Ascending aorta (tissue), 2 donors: ENCODE measurements at places on chromosomes 4 and X. TPM values are rescaled to one million over a fixed set of nuclear protein-coding genes. Genes with fewer than 3 reads are reported as not detected.

DNA sequence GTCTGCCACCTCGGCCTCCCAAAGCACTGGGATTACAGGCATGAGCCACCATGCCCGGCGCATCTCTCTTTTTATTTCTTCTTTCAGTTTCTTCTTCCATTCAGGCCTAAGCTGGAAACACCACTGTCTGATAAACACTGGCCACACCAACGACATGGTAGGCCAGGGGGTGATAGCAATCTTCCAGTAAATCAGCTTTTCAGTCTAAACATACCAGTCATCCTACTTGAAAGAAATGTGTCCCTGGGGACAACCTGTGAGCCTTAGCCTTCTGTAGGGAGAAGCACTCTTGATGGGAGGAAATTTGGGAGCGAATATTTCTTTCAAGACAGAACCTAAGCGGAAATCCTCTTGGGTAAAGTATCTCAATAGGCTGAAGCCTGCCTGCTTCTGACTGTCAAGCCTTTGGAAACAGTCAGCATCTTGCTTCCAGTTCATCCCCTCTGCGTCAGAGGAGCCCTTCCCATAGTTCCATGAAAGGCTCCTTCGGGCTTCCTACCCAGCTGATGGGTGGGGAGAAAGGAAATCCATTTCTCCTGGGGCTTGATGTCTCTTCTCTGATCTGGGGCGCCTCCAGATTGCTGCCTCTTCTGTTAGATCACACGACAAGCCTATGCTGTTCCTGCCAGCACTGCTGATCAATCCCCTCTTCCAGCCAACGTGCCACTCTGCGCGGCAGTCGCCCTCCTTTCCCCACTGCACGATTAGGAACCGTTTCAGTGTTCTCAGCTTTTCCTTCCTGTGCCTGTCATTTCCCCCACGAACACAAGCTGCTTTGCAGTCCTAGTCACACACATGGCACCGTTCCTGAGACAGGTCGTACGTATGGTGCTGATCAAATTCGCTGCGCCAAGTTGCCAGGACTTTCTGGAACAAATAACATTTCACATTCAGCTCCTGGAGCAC, 49.5 kb upstream of the CBR4 start:
- no peak overlapping the region for H3K4me3 ChIP-seq
- no peaks in the 10 kb centered on the region for H3K36me3 ChIP-seq
- no peaks in the 10 kb centered on the region for H3K27me3 ChIP-seq
- DNase-seq: peak; percentile 83

DNA sequence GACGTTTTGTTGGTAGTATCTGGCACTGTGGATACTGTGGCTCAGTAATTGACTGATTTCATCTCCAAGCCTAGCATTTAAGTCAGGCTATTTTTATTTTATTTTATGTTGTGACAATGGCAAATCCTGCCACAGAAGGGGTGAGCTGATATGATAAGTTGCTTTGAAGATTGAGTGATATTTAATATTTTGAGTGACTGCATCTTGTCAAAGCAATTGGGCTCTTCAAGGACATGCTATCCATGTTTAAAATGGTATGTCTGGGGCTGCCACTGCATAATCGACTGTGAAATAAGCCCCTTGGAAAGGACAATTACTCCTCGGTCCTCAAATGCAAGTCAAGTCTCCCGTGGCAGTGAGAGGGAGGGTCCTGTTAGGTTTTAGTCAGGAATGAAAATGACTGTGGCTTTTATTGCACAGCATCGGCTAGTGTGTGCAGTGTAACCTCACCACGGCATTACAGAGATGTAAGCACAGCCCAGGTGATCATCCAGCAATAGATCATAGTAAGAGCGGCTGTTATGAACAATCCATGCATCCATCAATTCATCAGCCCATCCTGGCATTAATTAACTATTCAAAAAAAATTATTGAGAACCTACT, 178.2 kb downstream of the GBA3 start:
- no peaks in the 10 kb centered on the region for H3K36me3 ChIP-seq
- H3K27me3 ChIP-seq: no peaks in the 10 kb centered on the region
- no peak overlapping the region for H3K4me3 ChIP-seq
- no peak for DNase-seq
- no peak overlapping the region for H3K27ac ChIP-seq

DNA sequence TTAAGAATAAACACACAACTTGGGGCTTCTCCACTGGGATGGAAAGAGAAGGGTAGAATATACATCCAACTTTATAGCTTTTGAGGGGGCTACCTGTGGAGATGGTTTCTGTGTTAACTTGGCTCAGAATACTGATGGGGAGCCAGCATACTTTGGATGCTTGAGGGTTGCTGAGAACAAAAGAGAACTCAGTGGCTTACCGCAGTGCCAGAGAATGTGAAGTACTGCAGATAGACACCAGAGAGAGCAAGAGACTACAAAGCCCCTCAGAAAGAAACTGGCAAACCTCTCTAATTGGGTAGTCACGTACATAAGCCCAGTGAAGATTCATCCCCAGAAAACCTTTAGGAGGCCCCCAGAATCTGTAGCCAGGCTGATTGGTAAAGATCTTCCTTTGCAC, 214.4 kb downstream of the DCHS2 start:
- DNase-seq: no peak
- no peaks in the 10 kb centered on the region for H3K27me3 ChIP-seq
- no peaks in the 10 kb centered on the region for H3K4me1 ChIP-seq
- H3K4me3 ChIP-seq: no peak overlapping the region
- no peaks in the 10 kb centered on the region for H3K36me3 ChIP-seq

Gene PABPC1L2B
- not detected for total RNA-seq

Gene AFP
- not detected for total RNA-seq

Gene CTAG1A
- not detected for total RNA-seq
